CD4-positive, CD25-positive, alpha-beta regulatory T cell (primary cell): ENCODE measurements at places on chromosomes 7 and 10. TPM values are rescaled to one million over a fixed set of nuclear protein-coding genes. Genes with fewer than 3 reads are reported as not detected.

DNA sequence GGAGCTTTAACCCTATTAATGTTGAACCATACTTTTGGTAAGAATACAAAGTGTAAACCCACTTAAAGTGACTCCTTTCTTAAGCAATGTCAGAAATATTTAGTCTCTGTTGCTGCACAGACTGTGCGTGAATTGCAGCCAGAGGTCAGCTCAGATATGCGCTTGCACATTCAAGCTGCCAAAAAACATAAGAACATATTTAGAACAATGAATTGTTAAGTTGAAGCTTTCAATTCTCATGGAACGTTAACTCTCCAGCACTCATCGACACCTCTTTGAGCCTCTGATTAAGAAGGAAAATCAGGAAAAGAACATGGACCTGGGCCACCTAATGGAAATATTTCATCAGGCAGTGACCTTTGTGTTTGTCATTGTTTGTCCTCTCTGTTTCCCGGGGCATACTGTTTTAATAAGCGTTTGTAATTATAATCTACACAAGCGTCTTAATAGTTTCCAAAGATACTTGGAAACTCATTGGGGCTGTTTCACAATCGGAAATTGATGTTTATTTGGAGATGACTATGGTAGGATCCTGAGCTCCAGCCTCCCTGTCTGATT lies 193.0 kb upstream of the CELF2 start:
- H3K27me3 ChIP-seq, result peaks cover 3% of the 10 kb centered on the region
- no peak overlapping the region for H3K4me3 ChIP-seq
- no peak for DNase-seq
- no peaks in the 10 kb centered on the region for H3K4me1 ChIP-seq
- H3K27ac ChIP-seq, result no peak overlapping the region

MYOF gene
- 1.0 TPM for total RNA-seq

GRCh38 chr7:98133621-98134303 lies 27.1 kb downstream of the LMTK2 start:
- no peak for DNase-seq
- H3K27ac ChIP-seq, result no peak overlapping the region
- peaks cover 20% of the 10 kb centered on the region for H3K36me3 ChIP-seq
- no peaks in the 10 kb centered on the region for H3K27me3 ChIP-seq
- peak overlapping the region; percentile 23 for H3K4me3 ChIP-seq

- peaks cover 8% of the 10 kb centered on the region for H3K36me3 ChIP-seq
- peak; percentile 25 for DNase-seq
- no peak overlapping the region for H3K4me3 ChIP-seq
- H3K4me1 ChIP-seq, result no peaks in the 10 kb centered on the region
- no peak overlapping the region for H3K27ac ChIP-seq
These were observed 18.1 kb downstream of the HACD1 start for GRCh38 chr10:17599089-17599488.

DNA sequence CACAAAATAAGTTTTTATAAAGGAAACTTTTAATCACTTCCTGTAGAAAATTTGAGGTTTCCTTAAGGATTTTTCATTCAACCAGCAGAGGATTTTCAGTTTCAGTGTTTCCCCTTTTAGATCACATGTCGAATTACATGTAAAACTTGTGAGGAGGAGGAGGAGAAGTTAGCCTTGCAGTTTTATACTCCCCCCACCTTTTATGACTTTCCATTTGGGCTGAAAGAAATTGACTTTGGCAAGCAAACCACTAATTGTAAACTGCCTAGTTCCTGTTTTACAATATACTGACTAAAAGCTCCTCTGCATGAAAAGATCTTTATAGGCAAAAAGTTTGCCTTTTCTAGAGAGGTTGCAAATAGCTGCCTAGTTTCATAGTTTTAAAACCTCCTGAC lies 3.0 kb downstream of the BAMBI start:
- H3K36me3 ChIP-seq, result no peaks in the 10 kb centered on the region
- H3K27ac ChIP-seq, result no peak overlapping the region
- peaks cover 32% of the 10 kb centered on the region for H3K4me1 ChIP-seq
- no peak for DNase-seq
- no peak overlapping the region for H3K4me3 ChIP-seq

- H3K27ac ChIP-seq, result no peak overlapping the region
- no peaks in the 10 kb centered on the region for H3K36me3 ChIP-seq
- peaks cover 3% of the 10 kb centered on the region for H3K27me3 ChIP-seq
- peaks cover 6% of the 10 kb centered on the region for H3K4me1 ChIP-seq
These were observed 16.8 kb upstream of the CCSER2 start for GRCh38 chr10:84311576-84311975.

GRCh38 chr10:118809357-118810220 lies 54.8 kb upstream of the CACUL1 start:
- H3K4me1 ChIP-seq, result no peaks in the 10 kb centered on the region
- H3K27ac ChIP-seq, result no peak overlapping the region
- no peaks in the 10 kb centered on the region for H3K36me3 ChIP-seq
- no peak overlapping the region for H3K4me3 ChIP-seq
- DNase-seq, result no peak

GRCh38 chr10:96758423-96758822 lies 38.1 kb upstream of the PIK3AP1 start:
- H3K27me3 ChIP-seq, result no peaks in the 10 kb centered on the region
- no peak overlapping the region for H3K4me3 ChIP-seq
- no peaks in the 10 kb centered on the region for H3K4me1 ChIP-seq
- H3K36me3 ChIP-seq, result no peaks in the 10 kb centered on the region

- H3K4me3 ChIP-seq, result no peak overlapping the region
- no peaks in the 10 kb centered on the region for H3K36me3 ChIP-seq
- DNase-seq, result peak; percentile 16
- no peaks in the 10 kb centered on the region for H3K4me1 ChIP-seq
- no peaks in the 10 kb centered on the region for H3K27me3 ChIP-seq
These were observed 109.2 kb downstream of the DPY19L1 start for GRCh38 chr7:34928052-34928451.

GRCh38 chr7:79272938-79273337 lies 180.5 kb downstream of the MAGI2 start:
- no peaks in the 10 kb centered on the region for H3K36me3 ChIP-seq
- no peaks in the 10 kb centered on the region for H3K27me3 ChIP-seq
- H3K4me1 ChIP-seq, result no peaks in the 10 kb centered on the region
- no peak overlapping the region for H3K4me3 ChIP-seq
- DNase-seq, result no peak

DNA sequence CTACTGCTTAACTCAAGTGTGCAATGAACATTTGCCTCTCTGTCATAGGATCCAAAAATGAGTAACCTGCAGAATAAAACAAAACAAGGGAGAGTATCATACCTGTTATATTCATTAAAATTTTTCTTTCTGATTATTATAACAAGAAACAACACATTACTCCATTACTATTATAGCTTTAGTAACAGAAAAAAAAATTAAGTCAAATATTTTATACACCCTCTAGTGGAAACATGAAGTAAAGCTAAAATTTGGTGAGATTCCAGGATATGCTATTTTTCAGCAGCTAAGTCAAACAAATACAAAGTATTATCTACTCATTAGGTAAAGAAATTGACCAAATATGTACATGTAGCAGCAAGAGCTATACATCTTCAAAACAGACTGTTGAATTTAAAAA lies 56.3 kb downstream of the PDZD8 start:
- no peak overlapping the region for H3K4me3 ChIP-seq
- DNase-seq, result no peak
- peaks cover 4% of the 10 kb centered on the region for H3K36me3 ChIP-seq
- no peaks in the 10 kb centered on the region for H3K27me3 ChIP-seq
- peaks cover 5% of the 10 kb centered on the region for H3K4me1 ChIP-seq
- H3K27ac ChIP-seq, result no peak overlapping the region

ICA1 gene
- total RNA-seq, result 11.3 TPM

GRCh38 chr7:40530292-40530691 lies 395.5 kb downstream of the SUGCT start:
- no peaks in the 10 kb centered on the region for H3K4me1 ChIP-seq
- no peaks in the 10 kb centered on the region for H3K36me3 ChIP-seq
- H3K4me3 ChIP-seq, result no peak overlapping the region
- H3K27ac ChIP-seq, result no peak overlapping the region
- no peak for DNase-seq

DGKB gene
- not detected for total RNA-seq

DNA sequence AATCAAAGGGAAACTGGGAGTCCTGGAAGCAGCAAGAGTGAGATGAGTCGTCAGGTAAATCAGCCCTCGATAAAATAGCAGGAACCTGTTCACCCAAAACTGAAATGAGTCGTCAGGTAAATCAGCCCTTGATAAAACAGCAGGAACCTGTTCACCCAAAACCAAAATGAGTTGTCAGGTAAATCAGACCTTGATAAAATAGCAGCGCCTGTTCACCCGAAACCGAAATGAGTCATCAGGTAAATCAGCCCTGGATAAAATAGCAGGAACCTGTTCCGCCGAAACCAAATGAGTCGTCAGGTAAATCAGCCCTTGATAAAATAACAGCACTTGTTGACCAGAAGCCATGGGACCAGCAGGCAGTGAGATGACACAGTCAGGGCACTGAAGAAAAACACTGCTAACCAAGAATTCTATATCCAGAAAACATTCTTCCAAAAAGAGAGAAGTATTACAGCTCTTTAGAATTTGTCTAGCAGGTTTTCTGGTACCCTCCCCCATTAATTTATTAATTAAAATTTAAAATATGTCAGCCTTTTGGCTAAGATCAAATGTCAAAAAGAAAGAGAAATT lies 3.4 kb upstream of the CYP2E1 start:
- DNase-seq, result no peak
- peaks cover 13% of the 10 kb centered on the region for H3K4me1 ChIP-seq
- H3K27me3 ChIP-seq, result peaks cover 15% of the 10 kb centered on the region
- H3K4me3 ChIP-seq, result no peak overlapping the region
- H3K36me3 ChIP-seq, result no peaks in the 10 kb centered on the region
- H3K27ac ChIP-seq, result no peak overlapping the region
